Stimulated activated CD8-positive, alpha-beta memory T cell treated with anti-CD3 and anti-CD28 coated beads, Interleukin-7, amount 100 ng/mL, for 48 hours (primary cell): ENCODE measurements at places on chromosomes 13 and 19.

DNA sequence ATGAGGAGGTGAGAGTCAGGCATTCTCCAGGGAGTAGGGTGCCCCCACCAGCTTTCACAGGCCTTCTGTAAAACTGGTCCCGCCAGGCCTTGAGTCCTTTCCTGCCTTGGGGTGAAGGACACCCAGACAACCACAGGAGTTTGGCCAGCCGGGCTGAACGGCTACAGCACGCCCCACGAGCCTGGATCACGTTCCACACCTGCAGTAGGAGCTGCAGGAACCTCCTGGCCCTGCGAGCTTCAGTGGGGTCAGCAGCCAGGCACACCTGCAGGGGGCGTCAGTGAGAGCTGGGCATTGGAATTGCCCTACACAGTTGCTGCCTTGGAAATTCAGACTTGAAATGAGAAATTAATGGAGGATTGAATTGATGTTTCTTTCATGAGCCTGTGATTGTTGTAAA, 45.7 kb downstream of the COL4A2 start:
- no peak for DNase-seq

DNA sequence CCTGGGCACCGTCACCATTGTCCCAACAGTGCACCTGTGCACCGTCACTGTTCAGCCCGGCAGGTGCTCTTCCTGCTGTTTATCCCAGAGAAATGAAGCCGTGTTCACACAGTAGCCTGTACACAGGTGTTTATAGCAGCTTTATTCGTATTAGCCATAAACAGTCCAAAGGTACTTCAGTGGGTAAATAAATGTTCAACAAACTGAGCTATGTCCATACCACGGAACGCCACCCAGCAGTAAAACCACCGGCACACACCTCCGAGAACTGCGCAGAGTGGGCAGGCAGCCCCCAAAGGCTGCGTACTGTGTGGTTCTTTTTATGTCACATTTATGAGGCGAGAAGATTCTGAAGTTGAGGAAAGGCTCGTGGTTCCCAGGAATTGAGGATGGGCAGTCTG, 44.9 kb upstream of the DCUN1D2 start:
- no peak for DNase-seq

DNA sequence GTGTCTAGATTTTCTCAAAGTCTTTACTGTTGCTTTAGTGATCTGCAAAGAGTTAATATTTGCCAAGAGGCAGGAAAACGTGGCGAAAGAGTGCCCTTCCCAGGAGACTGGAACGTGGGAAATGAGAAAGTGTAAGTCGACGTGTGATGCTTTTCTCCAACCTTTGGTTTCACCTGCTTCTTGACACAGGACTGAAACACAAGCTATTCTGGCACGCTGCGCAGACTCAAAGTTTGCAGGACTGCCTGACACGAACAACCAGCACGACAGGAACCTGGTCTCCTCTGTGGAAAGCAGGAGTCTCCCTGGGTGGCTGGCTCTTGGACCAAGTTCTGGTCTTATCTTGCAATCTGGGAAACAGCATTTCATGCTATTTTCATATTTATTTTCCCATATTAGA, 28.6 kb downstream of the RFXAP start:
- no peak for DNase-seq

DNA sequence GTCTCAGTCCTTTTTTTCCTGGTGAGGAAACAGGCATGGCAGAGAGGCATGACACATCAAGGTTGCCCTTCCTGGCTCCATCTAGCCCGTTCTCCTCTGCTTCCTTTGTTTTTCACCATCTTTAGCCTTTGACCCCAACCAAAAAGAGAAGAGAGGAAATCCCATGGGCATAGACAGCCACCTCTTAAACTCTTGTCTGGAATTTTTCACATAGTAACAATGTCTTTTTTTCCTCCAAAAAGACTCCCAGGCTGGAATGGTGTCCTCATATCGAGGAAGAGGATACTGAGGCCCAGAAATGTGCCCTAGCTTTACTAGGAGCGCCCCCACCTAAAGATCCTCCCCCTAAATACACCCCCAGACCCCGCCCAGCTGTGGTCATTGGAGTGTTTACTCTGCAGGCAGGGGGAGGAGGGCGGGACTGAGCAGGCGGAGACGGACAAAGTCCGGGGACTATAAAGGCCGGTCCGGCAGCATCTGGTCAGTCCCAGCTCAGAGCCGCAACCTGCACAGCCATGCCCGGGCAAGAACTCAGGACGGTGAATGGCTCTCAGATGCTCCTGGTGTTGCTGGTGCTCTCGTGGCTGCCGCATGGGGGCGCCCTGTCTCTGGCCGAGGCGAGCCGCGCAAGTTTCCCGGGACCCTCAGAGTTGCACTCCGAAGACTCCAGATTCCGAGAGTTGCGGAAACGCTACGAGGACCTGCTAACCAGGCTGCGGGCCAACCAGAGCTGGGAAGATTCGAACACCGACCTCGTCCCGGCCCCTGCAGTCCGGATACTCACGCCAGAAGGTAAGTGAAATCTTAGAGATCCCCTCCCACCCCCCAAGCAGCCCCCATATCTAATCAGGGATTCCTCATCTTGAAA, at the start of gene GDF15:
GDF15 (plus strand) TSS at position 484 of the 868 bp plus-strand sequence; CDS start at position 516, 32 bp downstream.
- DNase-seq: no peak

DNA sequence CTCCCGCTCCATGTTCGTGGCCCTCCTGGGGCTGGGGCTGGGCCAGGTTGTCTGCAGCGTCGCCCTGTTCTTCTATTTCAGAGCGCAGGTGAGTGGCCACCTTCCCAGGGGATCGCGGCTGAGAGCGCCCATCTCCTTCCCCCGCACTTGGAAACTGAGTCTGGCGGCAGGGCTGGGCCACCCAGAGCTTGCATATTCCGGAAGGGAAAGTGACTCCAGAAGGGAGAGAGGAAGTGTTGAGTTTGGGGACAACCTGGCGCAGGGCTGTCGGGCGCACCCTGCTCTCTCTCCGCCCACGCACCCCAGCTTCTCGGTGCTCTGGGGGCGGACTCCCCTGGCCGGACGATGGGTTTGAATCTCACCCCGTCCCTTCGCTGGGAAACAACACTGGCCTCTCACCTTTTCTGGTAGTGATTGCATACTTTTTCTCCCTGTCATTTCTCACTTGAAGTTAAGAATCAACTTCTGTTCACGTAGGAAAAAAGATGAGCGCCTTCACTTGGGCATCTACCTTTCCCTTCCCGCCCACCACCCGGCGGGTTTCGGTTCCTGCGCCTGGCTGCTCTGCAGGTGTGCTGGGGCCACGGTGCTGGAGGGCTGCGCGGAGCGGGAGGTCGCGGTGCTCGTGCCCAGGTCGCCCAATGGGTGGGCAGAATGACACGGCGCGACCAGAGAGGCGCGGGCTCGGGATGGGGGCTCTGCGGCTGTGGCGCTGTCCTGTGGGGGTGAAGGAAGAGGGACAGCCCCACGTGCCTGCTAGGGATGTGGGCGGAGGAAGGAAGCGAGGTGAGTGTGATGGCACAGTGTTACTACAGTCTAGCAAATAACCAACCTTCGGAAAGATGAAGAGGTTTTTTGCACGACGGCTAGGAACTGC, 721 bp downstream of the TNFSF11 start:
- peak; percentile 74 for DNase-seq

DNA sequence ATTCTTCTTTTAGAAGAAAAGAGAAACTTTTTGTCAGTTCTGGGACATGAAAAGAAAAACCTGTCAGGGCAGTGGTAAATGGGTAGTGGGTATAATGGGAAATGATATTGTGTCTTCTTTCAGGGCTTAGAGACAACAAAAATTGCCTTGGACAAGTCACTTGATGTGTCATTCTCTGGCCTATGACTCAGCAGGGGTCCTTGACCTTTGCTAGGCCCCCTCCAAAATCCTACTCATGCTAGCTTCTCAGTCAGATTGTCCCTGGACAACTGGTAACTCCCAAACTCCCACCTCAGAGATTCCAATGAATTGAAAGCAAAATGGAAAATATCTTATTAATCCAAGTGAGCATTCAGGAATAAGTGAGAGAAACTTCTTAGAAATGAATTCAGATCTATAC, 258.8 kb upstream of the SPRY2 start:
- DNase-seq: no peak

DNA sequence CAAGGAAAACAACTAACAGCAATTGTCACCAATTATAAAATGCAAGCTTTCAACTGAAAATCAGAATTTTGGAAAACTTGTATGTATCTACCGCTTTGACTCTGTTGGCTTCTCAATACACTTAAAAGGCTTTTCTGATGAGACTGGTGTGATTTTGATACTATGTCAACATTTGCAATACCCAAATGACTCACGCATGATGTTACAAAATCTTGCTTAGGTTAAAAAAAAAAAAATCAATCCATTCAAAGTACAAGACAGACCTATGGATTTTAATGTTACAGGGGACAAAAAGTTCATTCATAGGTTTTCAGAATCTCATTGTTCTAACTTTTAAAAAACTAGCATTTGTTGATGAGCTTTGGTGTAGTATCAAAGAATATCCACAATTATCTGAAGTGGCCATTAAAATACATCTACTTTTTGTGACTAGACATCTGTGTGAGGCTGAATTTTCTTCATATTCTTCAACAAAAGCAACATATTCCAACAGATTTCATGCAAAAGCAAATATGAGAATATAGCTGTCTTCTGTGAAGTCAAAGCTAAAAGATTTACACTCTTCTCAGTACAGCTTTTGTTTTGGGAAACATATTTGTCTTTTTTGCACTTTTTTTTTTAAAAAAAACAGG, 10.7 kb downstream of the ELF1 start:
- DNase-seq: no peak

DNA sequence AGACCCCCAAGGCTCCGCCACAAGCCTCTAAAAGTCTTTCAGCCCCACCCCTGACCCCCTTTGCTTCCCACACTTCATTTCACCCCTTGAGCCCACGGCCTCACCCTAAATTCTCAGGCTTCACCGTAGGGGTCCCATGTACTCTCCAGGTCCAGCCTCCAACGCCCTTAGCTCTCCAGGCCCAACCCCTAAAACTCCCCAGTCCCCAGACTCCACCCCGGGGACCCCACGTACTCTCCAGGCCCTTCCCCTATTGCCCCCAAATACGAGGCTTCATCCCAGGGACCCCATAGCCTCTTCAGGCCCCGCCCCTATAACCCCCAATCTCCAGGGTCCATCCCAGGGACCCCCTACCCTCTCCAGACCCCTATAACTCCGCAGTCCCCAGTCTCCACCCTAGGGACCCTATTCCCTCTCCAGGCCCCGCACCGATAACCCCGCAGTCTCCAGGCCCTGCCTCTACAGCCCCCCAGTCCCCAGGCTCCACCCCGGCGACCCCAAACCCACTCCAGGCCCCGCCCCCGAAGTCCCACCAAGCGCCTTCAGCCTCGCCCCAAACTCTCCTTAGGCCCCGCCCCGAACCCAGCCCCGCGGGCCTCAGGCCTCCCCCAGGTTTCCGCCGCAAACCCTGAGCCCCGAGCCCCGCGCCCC, 619 bp downstream of the MED16 start:
- no peak for DNase-seq

DNA sequence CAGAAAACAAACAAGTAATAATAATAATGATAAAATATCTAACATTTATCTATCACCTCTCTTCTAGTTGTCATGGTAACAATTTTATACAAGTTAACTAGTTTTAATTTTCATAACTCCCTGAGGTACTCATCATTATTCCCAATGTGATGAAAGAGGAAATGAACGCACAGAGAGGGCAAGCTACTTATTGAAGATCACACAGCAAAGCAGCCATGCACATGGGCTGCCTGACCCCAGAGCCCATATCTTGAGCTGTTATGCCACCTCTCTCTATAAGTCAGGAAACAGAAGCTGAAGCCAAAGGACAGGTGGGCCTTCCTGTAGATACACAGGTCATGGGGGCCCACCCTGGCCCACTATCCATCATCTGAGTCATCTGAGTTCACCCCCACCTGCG, 4.9 kb upstream of the KLK4 start:
- DNase-seq: no peak

GRCh38 chr19:1590641-1591397, 1.8 kb downstream of the MBD3 start:
- DNase-seq: no peak

DNA sequence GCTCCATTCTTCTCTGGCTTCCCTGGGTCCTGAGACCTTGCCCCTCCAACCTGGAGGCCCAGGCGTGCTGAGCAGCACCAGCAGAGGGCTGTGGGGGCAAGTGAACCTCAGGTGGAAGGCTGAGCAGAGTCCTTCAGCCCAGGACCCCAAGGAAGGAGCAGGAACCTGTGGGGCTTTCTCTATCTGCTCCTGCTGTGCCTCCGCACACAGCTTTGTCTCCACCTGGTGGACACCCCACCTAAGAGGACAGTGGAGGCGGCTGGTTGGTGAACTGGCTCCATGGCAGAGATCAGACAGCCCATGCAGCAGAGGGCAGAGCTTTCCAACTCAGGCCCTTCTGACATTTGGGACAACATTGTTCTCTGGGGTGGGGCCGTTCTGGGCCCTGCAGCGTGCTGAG, 19.7 kb downstream of the ZFR2 start:
- peak; percentile 31 for DNase-seq

DNA sequence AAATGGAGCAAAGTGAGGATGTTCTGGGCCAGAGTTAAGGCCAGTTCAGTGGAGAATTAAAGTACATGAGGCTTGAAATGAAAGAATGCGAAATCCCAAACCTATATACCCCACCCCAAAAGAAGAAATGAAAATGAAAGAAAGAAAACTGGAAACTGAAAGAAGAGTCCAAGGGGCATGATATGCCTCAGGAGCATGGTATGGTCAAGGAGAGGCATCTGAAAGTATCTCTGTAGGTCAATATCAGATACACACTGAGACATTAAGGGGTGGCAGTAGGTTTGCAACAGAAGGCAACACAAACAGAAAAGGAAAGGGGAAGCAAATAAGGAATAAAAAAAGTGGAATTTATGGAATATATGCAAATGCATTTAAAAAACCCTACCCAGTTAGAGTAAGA, 166.5 kb downstream of the COG6 start:
- no peak for DNase-seq

DNA sequence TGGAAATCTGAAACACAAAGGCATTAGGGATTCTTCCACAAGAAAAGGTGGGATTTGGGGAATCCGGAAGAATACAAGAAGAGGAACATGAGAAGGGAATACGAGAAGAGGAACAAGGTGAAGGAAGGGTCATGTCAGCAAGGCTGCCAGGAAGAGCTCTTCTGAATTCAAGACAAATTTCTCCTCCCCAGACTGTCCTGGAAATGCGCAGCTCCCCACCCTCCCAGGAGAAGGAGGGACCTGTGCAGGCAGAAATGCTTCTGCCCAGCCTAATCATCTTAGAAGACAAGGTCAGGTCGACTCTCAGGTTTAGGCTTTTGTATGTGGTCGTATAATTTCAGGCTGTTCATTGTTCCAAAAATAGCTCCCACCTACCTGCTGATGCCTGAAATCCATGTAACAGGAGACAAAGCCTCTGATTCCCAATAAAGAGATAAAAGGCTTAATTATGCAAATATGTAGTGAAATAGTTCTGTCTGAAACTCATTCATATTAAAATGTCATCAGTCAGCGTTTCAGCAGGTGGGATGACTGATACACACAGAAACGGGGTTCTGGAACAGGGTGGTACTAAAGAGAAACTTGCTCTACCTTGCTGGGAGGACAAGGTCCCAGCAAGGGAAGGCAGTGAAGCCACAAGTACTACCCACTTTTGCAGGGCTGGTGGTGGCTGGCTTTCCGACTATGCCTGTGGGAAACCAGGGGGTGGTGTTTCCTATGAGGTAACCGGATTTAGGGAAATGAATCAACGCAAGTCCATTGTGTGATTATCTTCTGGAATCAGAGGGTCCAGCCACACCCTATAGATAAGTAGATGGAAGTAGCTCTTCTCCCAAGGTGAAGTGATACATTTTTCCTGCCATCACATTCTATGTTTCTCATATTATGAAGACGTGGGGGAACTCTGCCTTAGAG, 76.1 kb downstream of the KL start:
- no peak for DNase-seq
